ENCODE measurements at places on chromosomes 2 and 18.

DNA sequence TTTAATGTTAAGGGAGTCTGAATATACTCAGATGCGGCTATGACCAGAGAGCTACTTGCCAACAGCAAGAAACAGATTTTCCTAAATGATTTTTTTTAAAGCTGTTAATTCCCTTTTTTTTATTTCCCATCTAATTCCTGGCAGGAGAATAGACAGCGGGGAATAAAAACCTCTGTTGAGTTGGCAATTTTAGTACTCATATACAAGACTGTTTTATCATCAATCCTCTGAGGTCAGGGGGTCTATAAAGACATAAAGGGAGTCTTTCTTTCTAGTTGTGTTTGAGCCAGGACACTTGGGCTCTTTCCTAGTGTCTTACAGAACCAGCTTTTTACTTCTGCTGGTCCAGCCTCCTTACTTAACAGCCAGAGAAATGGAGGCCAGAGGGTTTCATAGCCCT, 29.4 kb downstream of the MAIP1 start:
- DNase-seq, result no peak

DNA sequence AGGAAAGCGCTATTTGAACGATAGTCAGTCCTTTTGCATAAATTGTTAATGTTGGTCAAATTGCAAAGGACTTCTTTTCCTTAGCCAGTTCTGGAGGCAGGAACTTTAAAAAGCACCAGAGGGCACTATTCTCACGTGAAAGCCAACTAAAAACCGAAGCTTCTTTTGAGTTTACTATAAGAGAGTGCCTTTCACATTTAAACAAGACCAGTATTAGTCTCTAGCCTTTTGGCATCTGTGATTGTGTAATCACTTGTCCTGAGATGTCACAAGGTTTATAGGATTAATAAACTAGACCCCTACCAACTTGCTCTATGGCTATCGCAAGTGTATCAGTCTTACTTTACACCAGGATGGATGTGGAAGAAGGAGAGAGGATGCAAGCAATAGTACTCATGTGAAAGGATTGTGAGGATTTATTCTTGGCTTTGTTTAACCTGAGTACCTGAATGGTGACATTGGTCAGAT, 14.4 kb upstream of the STAT4 start:
- DNase-seq, result peak; percentile 47

DNA sequence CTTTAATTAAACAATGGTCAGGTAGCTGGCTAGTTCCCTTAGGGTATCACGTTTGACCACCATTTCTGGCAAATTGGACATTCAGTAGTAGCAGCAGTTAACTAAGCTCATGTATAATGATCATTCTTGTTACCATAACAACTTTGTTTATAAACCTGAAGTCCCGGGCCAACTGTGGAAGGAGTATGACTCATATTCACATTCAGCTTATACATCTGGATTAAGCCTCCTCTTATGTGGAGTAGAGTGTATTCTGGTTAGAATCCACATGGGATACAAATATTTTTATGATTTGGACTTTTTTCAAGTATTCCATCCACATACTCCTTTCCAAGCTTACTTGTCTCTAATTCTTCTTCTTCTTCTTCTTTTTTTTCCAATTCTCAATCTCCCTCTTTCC, 70.3 kb upstream of the ZSWIM2 start:
- no peak for DNase-seq

GRCh38 chr2:20977520-20978180, 66.2 kb downstream of the APOB start:
- no peak for DNase-seq

- DNase-seq, result no peak
These were observed 68.3 kb downstream of the EDAR start for GRCh38 chr2:108920686-108921085.

- DNase-seq, result no peak
These were observed 608 bp upstream of the VPS4B start for GRCh38 chr18:63422864-63423304.

DNA sequence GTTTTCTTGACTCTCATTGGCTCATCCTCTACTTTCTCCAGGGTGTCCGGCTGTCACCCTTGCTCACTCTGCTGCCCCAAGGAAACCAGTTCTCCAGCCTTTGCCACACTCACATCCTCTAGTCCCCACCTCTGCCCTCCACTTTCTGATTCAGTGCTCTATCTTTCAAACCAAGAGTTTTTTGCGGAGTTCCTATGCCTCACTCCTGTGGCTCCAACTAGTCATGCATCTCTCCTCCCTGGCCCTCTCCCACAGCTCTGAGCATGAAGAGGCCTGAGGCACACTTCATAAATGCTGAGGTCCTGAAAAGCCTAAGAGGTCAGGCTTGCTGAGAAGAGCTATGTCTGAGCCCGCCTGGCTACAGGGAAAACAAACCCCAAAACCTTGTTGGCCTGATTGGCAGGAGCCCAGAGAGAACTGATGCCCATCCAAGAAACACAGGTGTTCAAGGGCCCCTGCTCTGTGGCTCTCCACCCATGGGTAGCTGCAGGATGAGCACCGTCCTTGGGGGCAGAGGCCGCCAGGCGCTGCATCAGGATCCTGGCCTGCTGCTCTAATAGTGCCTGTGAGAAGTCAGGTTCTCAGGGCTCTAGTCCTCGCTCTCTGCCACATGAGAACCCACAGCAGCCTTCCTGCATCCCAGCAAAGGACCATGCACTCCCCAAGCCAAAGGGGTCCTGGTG, 42.1 kb downstream of the HS1BP3 start:
- DNase-seq, result no peak

GRCh38 chr2:46008091-46008870, 288.9 kb upstream of the EPAS1 start:
- no peak for DNase-seq

- no peak for DNase-seq
These were observed 1115.3 kb downstream of the LRP1B start for GRCh38 chr2:141015341-141016047.

DNA sequence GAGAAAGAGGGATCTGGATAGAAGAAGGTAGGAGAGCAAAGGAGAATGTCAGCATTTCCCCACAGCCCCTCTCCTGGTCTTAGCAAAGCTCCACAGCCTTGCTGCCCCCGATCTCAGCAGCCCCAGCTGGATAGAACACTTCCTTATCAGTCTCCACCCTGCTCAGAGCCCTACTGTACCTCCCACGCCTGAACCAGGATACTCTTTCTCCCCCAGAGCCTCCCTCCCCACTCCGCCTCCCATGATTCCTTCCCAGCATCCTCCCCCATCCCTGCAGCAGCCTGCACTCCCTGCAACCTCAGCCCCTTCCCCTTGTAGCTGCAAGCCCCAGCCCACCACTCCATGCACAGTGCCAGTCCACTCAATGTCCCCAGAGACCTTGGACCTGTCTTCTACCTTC, 25.8 kb downstream of the PLB1 start:
- no peak for DNase-seq

DNA sequence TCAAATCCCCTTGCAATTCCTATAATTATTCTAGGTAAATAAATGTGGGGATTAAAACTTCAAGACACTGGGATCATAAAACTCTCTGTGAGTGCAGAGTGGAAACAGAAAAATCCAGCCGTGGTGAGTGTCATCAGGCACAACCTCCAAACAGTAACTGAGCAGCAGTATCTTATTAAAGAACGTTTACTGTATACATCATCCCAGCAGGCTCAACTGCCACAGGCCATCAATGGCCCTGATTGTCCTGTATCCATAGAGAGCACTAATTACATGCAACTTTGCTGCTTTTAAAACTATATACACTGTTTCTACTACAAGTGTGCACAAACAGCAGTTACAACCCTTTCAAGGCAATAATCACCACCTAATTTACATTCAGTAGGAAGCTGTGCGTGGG, 23.9 kb downstream of the GAREM1 start:
- DNase-seq, result no peak

- no peak for DNase-seq
These were observed 238.6 kb upstream of the PARD3B start for GRCh38 chr2:204306667-204307066.

DNA sequence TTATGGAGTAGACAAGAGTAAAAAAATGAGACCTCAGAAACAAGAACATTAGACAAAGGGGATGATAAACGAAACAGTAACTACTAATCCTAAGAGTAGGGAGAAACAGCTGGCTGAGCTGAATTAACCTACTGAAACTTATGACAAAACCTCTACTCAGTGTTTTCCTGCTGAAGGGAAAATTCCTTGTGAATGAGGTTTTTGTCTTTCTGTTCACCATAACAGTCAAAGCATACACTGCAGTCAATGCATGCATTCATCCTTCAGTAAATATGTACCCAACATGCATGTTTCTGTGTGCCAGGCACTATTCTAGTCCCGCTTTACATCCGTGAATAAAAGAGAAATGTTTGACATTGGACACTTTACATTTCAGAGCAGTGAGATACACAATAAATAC, 805.6 kb upstream of the KLHL29 start:
- no peak for DNase-seq

All from ELF-1 (cell line).